A549 treated with AZD2906 at 1 μM for 4 hours (cell line): ENCODE measurements at places on chromosomes 5 and 9. TPM values are rescaled to one million over a fixed set of nuclear protein-coding genes. Genes with fewer than 3 reads are reported as not detected.

TRUB2 gene
- 40.9 to 49.1 TPM (median 46.8 TPM) in 5 replicates for total RNA-seq

RABEPK gene
- total RNA-seq = 35.7 to 41.2 TPM (median 38.5 TPM) in 5 replicates

UBE2QL1 gene
- 3.7 to 4.6 TPM (median 4.4 TPM) in 5 replicates for total RNA-seq

RASEF gene
- total RNA-seq = 6.2 to 6.8 TPM (median 6.6 TPM) in 5 replicates

TAF11L10 gene
- not detected in 5 replicates for total RNA-seq

CCL27 gene
- 0.14 to 0.33 TPM (median 0.24 TPM) in 4 of 5 replicates, not detected in the other for total RNA-seq

PDE4D gene
- 38.9 to 53.7 TPM (median 51.9 TPM) in 5 replicates for total RNA-seq

BTNL8 gene
- total RNA-seq = 0.06 TPM in 1 of 5 replicates, not detected in the others

AFAP1L1 gene
- total RNA-seq = 12.3 to 15.7 TPM (median 15.4 TPM) in 5 replicates

CARD9 gene
- 0.45 to 2.1 TPM (median 1.1 TPM) in 5 replicates for total RNA-seq

AHRR gene
- 4.4 to 5.2 TPM (median 4.8 TPM) in 5 replicates for total RNA-seq

FST gene
- total RNA-seq = 1.3 to 2.0 TPM (median 1.6 TPM) in 5 replicates

DNAH5 gene
- 1.5 to 2.5 TPM (median 1.9 TPM) in 5 replicates for total RNA-seq

PCDHGC4 gene
- total RNA-seq = 0.02 to 0.07 TPM in 2 of 5 replicates, not detected in the others

CYSRT1 gene
- 3.0 to 5.0 TPM (median 5.0 TPM) in 5 replicates for total RNA-seq

PCDHB2 gene
- total RNA-seq = 2.6 to 5.2 TPM (median 3.4 TPM) in 5 replicates

HAVCR1 gene
- total RNA-seq = 26.8 to 45.6 TPM (median 30.4 TPM) in 5 replicates

TXNDC8 gene
- total RNA-seq = not detected in 5 replicates

GARIN3 gene
- total RNA-seq = not detected in 5 replicates

CD74 gene
- 0.07 to 0.09 TPM (median 0.08 TPM) in 3 of 5 replicates, not detected in the others for total RNA-seq

FOXD4L5 gene
- 0.03 to 0.08 TPM (median 0.06 TPM) in 3 of 5 replicates, not detected in the others for total RNA-seq

PCDHB5 gene
- 1.3 to 1.7 TPM (median 1.4 TPM) in 5 replicates for total RNA-seq

FCN2 gene
- total RNA-seq = not detected in 5 replicates

PCDHA4 gene
- total RNA-seq = 1.5 to 2.0 TPM (median 1.8 TPM) in 5 replicates

C9orf152 gene
- total RNA-seq = 0.17 to 0.33 TPM (median 0.19 TPM) in 5 replicates

CNTNAP3 gene
- 8.0 to 10.7 TPM (median 8.8 TPM) in 5 replicates for total RNA-seq

TNPO1 gene
- total RNA-seq = 103 to 156 TPM (median 107 TPM) in 5 replicates

LCN9 gene
- total RNA-seq = not detected in 5 replicates

FOXD4L3 gene
- total RNA-seq = 0.05 to 0.21 TPM (median 0.10 TPM) in 4 of 5 replicates, not detected in the other

ENTREP1 gene
- 0.74 to 0.80 TPM (median 0.78 TPM) in 5 replicates for total RNA-seq

ATP6V0E1 gene
- total RNA-seq = 239 to 402 TPM (median 361 TPM) in 5 replicates

SPINK4 gene
- total RNA-seq = not detected in 5 replicates

ZDHHC21 gene
- total RNA-seq = 1.7 to 2.7 TPM (median 2.5 TPM) in 5 replicates

CORO2A gene
- 1.2 to 1.8 TPM (median 1.8 TPM) in 5 replicates for total RNA-seq

LCN2 gene
- 3.3 to 6.9 TPM (median 3.6 TPM) in 5 replicates for total RNA-seq

QRFP gene
- not detected in 5 replicates for total RNA-seq

OR1J1 gene
- total RNA-seq = not detected in 5 replicates

GAS1 gene
- 0.09 to 0.19 TPM (median 0.12 TPM) in 5 replicates for total RNA-seq

GRPEL2 gene
- total RNA-seq = 6.6 to 10.8 TPM (median 7.3 TPM) in 5 replicates

SMIM33 gene
- total RNA-seq = not detected in 5 replicates

ECSCR gene
- total RNA-seq = not detected in 5 replicates

ATP10B gene
- not detected in 5 replicates for total RNA-seq

F2RL1 gene
- total RNA-seq = 224 to 299 TPM (median 233 TPM) in 5 replicates

IL9 gene
- total RNA-seq = not detected in 5 replicates

TRIM36 gene
- total RNA-seq = 1.9 to 2.4 TPM (median 2.1 TPM) in 5 replicates

SURF1 gene
- total RNA-seq = 36.2 to 49.2 TPM (median 42.8 TPM) in 5 replicates
